A549 treated with Mapracorat at 1 μM for 4 hours (cell line): ENCODE measurements at places on chromosomes 7 and 10. TPM values are rescaled to one million over a fixed set of nuclear protein-coding genes. Genes with fewer than 3 reads are reported as not detected.

Gene OR13A1
- total RNA-seq, result not detected in 5 replicates

Gene ABCC2
- total RNA-seq, result 119 to 142 TPM (median 123 TPM) in 5 replicates

Gene CTAGE8
- total RNA-seq, result not detected in 5 replicates

Gene ANKRD30A
- total RNA-seq, result 0.39 to 1.2 TPM (median 1.1 TPM) in 5 replicates

Gene HOXA6
- 0.74 to 1.8 TPM (median 1.6 TPM) in 5 replicates for total RNA-seq

Gene INSYN2A
- total RNA-seq, result 1.3 to 2.1 TPM (median 1.6 TPM) in 5 replicates

Gene C10orf105
- not detected in 5 replicates for total RNA-seq

Gene NME8
- not detected in 5 replicates for total RNA-seq

Gene SPDYE9
- not detected in 5 replicates for total RNA-seq

Gene DNAJC12
- 51.9 to 68.0 TPM (median 54.4 TPM) in 5 replicates for total RNA-seq

Gene TIMM23
- 152 to 167 TPM (median 154 TPM) in 5 replicates for total RNA-seq

Gene GPR26
- total RNA-seq, result not detected in 5 replicates

Gene HSPA12A
- total RNA-seq, result 8.8 to 10.5 TPM (median 9.7 TPM) in 5 replicates

Gene PPIF
- total RNA-seq, result 130 to 189 TPM (median 140 TPM) in 5 replicates

Gene VWDE
- 0.28 to 1.4 TPM (median 0.58 TPM) in 5 replicates for total RNA-seq

Gene CALCR
- total RNA-seq, result not detected in 5 replicates

Gene NODAL
- total RNA-seq, result not detected in 5 replicates

Gene ZPBP
- not detected in 5 replicates for total RNA-seq

Gene TPK1
- 1.9 to 4.1 TPM (median 2.8 TPM) in 5 replicates for total RNA-seq

Gene ATOH7
- 0.12 to 0.27 TPM (median 0.17 TPM) in 4 of 5 replicates, not detected in the other for total RNA-seq

Gene MRPS17
- 25.4 to 30.7 TPM (median 28.8 TPM) in 5 replicates for total RNA-seq

Gene CFAP58
- total RNA-seq, result 0.11 to 0.24 TPM (median 0.15 TPM) in 5 replicates

Gene MACC1
- total RNA-seq, result not detected in 5 replicates

Gene TUBB8
- 0.07 to 0.16 TPM (median 0.09 TPM) in 4 of 5 replicates, not detected in the other for total RNA-seq

Gene PNLIPRP2
- not detected in 5 replicates for total RNA-seq

Gene PON1
- total RNA-seq, result 0.75 to 1.6 TPM (median 1.0 TPM) in 5 replicates

Gene C10orf67
- total RNA-seq, result 0.06 to 0.13 TPM (median 0.13 TPM) in 3 of 5 replicates, not detected in the others

Gene CD36
- 0.27 to 0.32 TPM (median 0.28 TPM) in 3 of 5 replicates, not detected in the others for total RNA-seq

Gene UFSP1
- total RNA-seq, result 3.3 to 7.2 TPM (median 6.4 TPM) in 5 replicates

Gene TNRC18
- 33.3 to 46.4 TPM (median 43.6 TPM) in 5 replicates for total RNA-seq

Gene MMRN2
- total RNA-seq, result 0.73 to 1.6 TPM (median 0.98 TPM) in 5 replicates

Gene KNDC1
- 0.77 to 1.9 TPM (median 1.3 TPM) in 5 replicates for total RNA-seq

Gene CACNA2D1
- total RNA-seq, result 4.9 to 8.1 TPM (median 7.7 TPM) in 5 replicates

Gene NACAD
- total RNA-seq, result 0.10 to 0.40 TPM (median 0.28 TPM) in 5 replicates

Gene UBE2D4
- total RNA-seq, result 7.3 to 11.5 TPM (median 10.0 TPM) in 5 replicates

Gene ACTL6B
- not detected in 5 replicates for total RNA-seq

Gene CHST3
- total RNA-seq, result 41.1 to 53.7 TPM (median 47.1 TPM) in 5 replicates

Gene NEUROG3
- not detected in 5 replicates for total RNA-seq

Gene ARHGAP21
- 38.9 to 45.7 TPM (median 44.9 TPM) in 5 replicates for total RNA-seq

Gene ZNF32
- total RNA-seq, result 12.9 to 18.6 TPM (median 15.6 TPM) in 5 replicates

Gene RASSF4
- total RNA-seq, result 2.9 to 4.1 TPM (median 3.6 TPM) in 5 replicates

Gene TFPI2
- total RNA-seq, result 211 to 268 TPM (median 230 TPM) in 5 replicates

Gene GPRIN2
- total RNA-seq, result 25.5 to 44.5 TPM (median 40.5 TPM) in 5 replicates

Gene SLC26A4
- 0.05 to 0.11 TPM (median 0.10 TPM) in 3 of 5 replicates, not detected in the others for total RNA-seq

Gene CYP3A7
- 0.06 to 0.07 TPM in 2 of 5 replicates, not detected in the others for total RNA-seq

Gene ACBD7
- total RNA-seq, result 0.81 to 1.3 TPM (median 0.95 TPM) in 5 replicates

Gene ADK
- 32.7 to 35.2 TPM (median 33.7 TPM) in 5 replicates for total RNA-seq

Gene ENTPD7
- 8.9 to 12.6 TPM (median 10.9 TPM) in 5 replicates for total RNA-seq

Gene ACADSB
- 7.0 to 9.2 TPM (median 7.8 TPM) in 5 replicates for total RNA-seq

Gene UTF1
- not detected in 5 replicates for total RNA-seq

Gene PPRC1
- 48.5 to 64.4 TPM (median 57.3 TPM) in 5 replicates for total RNA-seq
